ENCODE measurements at places on chromosomes 1 and 21.

- no peak for DNase-seq
- H3K27me3 ChIP-seq = no peaks in the 10 kb centered on the region
- H3K4me1 ChIP-seq = peaks cover 21% of the 10 kb centered on the region
- H3K4me3 ChIP-seq = no peak overlapping the region
- H3K36me3 ChIP-seq = peaks cover 2% of the 10 kb centered on the region
Measured at GRCh38 chr1:161772397-161772796, 6.3 kb downstream of the ATF6 start.

DNA sequence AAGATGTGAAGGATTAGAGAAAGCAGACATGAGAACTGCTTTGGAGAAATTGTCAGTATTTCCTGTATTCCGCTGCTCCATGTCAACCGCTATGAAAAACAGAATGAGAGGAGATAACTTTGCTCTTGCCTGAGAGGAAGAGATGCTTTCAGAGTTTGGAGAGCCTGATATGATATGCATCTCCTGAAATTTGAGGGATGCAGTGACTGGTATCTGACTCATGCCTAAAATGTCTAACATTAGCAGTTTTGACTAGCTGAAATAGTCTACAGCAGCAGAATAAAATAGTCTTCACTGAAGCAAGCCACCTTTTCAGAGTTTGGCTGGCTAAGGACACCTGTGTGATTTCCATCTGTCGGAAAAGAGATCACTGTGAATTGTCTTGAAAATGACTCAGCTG lies 165.8 kb upstream of the LRRC7 start:
- H3K27me3 ChIP-seq = no peaks in the 10 kb centered on the region
- H3K36me3 ChIP-seq = no peaks in the 10 kb centered on the region
- no peaks in the 10 kb centered on the region for H3K4me1 ChIP-seq
- DNase-seq = no peak

- peaks cover 43% of the 10 kb centered on the region for H3K4me1 ChIP-seq
- peak overlapping the region; percentile 91 for H3K4me3 ChIP-seq
Measured at GRCh38 chr21:46459356-46460112, 843 bp downstream of the DIP2A start.

- no peak overlapping the region for H3K4me3 ChIP-seq
- no peak overlapping the region for H3K27ac ChIP-seq
- peaks cover 2% of the 10 kb centered on the region for H3K36me3 ChIP-seq
Measured at GRCh38 chr1:109733236-109733870, 7.5 kb downstream of the GSTM3 start.

DNA sequence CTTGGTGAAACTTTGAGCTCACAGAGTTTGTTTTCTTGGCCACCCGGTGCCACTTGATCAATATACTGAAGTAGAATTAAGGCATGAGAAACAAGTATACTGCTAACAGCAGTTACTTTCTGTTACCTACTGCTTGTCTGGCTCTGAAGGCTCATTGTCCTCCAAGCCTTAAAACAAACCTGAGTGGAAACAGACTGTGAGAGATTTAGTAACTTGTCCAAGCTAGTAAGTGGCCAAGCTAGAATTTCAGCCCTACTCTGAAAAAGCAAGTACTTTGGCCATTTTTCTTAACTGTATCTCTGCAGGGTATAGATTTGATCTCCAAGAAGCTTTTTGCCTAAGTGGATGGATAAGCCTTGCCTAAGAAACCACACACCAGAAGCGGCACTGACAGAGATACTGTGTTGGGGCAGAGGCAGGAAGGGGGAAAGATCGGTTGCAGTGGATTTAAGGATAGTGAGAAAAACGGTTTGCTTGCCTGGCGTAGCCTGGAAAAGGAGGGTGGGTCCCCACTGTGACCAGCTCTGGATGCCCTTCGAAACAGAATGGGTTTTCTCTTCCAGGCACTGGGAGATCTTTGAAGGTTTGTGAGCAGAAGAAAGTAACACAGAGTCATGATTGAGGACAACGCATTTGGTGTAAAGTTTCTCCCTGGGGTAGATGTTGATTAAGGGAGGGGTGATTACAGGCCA lies 2.1 kb upstream of the MACO1 start:
- peaks cover 9% of the 10 kb centered on the region for H3K27me3 ChIP-seq
- peak overlapping the region; percentile 79 for H3K4me3 ChIP-seq
- no peak for DNase-seq
- H3K27ac ChIP-seq = peak overlapping the region; percentile 57
- peaks cover 26% of the 10 kb centered on the region for H3K4me1 ChIP-seq

DNA sequence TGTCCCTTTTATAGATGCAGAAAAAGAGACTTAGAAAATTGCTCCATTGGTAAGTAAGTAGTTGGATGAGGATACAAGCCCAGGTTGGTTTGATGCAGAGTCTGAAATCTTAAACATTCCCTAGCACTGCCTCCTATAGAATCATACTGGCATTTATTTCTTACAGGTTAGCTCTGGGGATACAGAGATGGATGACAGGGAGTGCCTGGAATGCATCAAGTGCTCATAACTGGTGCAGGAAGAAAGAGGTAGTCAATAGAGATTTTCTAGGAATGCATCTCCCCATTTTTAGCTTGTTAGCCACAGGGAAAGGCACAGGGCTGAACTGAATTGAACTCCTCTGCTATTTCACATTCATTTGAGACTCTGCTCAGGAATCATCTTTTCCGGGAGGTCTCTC lies 269.0 kb upstream of the USP24 start:
- no peak for DNase-seq
- no peak overlapping the region for H3K27ac ChIP-seq
- H3K36me3 ChIP-seq = no peaks in the 10 kb centered on the region
- peaks cover 7% of the 10 kb centered on the region for H3K27me3 ChIP-seq
- no peaks in the 10 kb centered on the region for H3K4me1 ChIP-seq

DNA sequence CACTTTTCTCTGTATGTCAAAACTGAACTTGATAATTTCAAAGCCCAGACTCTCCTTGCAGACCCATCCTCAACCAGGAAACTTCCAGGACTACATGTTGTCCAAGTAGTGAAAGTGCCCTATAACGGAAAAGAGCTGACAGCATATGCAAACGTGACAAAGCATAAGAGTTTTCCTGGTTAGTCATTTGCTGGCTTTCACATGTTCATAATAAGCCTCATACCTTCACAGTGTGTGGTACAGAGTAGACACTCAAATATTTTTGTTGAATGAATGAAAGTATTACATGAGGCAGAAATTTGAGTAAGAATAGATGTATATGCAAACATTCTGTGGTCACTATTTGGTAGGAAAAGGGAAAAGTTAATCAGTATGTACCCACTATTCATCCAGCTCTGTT lies 473.3 kb downstream of the MRPL39 start:
- no peak for DNase-seq
- no peak overlapping the region for H3K4me3 ChIP-seq
- H3K4me1 ChIP-seq = no peaks in the 10 kb centered on the region
- no peaks in the 10 kb centered on the region for H3K27me3 ChIP-seq

- DNase-seq = no peak
- no peak overlapping the region for H3K4me3 ChIP-seq
- H3K36me3 ChIP-seq = peaks cover 11% of the 10 kb centered on the region
- H3K4me1 ChIP-seq = peaks cover 25% of the 10 kb centered on the region
- H3K27ac ChIP-seq = no peak overlapping the region
Measured at GRCh38 chr1:160811147-160811546, 15.2 kb downstream of the LY9 start.

- no peak overlapping the region for H3K27ac ChIP-seq
- H3K36me3 ChIP-seq = no peaks in the 10 kb centered on the region
- H3K27me3 ChIP-seq = peaks cover 2% of the 10 kb centered on the region
- DNase-seq = no peak
- no peaks in the 10 kb centered on the region for H3K4me1 ChIP-seq
- H3K4me3 ChIP-seq = no peak overlapping the region
Measured at GRCh38 chr1:29579821-29580425, 343.6 kb downstream of the PTPRU start.

- no peaks in the 10 kb centered on the region for H3K36me3 ChIP-seq
- peaks cover 2% of the 10 kb centered on the region for H3K27me3 ChIP-seq
- no peaks in the 10 kb centered on the region for H3K4me1 ChIP-seq
- DNase-seq = no peak
- no peak overlapping the region for H3K4me3 ChIP-seq
Measured at GRCh38 chr21:35850029-35850428, 210.3 kb downstream of the SETD4 start.

DNA sequence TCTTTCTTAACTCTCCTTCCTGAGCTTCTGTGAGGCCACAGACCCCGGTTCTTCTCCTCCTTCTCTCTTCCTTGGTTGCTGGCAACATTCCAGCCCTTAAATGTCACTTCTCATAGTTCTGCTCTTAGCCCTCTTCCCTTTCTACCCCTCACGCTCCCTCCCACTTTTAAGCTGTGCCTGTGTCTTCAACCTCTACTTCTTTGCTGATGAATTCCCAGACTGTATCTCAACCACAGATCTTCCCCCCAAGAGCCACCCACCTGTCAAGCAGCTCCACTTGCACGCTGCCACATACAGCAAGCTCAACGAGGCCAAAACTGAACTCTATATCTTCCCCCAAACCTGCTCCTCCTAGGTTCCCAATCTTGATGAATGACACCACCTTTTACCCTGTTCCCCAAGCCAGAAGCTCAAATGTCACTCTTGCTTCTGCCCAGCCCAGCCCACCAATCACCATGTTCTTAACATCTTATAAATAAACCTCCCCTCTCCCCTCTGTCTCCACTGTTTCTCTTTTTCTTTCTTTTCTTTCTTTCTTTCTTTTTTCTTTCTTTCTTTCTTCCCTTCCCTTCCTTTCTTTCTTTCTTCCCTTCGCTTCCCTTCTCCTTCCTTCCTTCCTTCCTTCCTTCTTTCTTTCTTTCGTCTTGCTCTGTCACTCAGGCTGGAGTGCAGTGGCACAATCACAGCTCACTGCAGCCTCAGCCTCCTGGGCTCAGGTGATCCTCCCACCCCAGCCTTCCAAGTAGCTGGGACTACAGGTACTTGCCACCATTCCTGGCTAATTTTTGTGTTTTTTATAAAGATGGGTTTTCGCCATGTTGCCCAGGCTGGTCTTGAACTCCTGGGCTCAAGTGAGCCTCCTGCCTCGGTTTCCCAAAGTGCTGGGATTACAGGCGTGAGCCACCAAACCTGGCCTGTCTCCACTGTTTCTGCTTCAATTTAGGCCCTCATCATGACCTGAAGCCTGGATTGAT lies 19.8 kb upstream of the PTP4A2 start:
- H3K36me3 ChIP-seq = peaks cover 8% of the 10 kb centered on the region
- H3K4me1 ChIP-seq = peaks cover 79% of the 10 kb centered on the region
- DNase-seq = no peak

DNA sequence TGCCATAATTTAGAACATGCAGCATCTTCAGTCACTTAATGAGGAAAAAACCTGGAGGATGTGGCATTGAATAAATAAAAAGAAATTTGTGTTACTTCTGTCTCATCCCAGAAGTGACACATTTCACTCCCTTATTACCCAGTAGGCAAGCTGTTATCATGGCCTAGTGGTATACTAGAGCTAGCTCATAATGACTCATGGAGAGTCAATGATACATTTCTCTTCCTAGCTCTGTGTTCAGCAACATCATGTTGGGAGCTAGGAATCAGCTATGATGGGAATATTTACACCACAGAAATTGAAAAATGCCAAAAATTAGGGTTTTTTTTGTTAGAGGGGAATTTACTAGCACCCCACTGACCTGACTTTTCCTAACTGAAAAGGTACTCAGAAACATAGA lies 182.7 kb downstream of the HMCN1 start:
- no peaks in the 10 kb centered on the region for H3K4me1 ChIP-seq
- H3K4me3 ChIP-seq = no peak overlapping the region
- peaks cover 2% of the 10 kb centered on the region for H3K27me3 ChIP-seq
- no peak overlapping the region for H3K27ac ChIP-seq
- H3K36me3 ChIP-seq = no peaks in the 10 kb centered on the region

DNA sequence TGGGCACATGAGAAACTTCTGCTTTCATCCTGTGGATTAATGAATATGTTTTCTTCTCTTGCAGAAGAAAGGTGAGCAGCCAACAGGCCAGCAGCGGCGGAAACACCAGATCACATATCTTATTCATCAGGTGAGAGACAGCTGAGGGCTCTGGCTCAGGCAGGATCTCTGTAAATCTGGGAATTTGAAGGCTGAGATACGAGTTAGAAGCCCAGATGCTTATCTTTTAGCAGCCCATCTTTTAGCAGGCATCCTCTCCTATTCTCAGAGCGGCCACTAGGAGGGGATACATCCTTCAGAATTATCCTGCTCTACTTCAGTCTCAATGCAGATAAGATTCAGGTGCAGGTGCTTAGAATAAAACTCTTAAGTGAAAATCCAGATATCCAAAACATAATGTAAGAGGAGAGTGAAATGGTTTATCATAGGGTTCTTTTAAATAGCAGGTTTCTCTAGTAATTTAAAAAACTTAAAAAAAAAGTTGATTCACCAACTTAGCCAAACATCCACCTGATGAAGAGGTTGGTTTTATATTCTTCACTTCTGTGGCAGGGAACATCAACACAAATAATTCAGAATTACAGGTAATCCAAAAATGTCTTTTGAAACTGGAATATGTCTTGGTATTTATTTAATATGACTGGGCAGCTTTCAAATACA lies 19.3 kb downstream of the SH2D2A start:
- H3K4me1 ChIP-seq = peaks cover 27% of the 10 kb centered on the region
- peak; percentile 43 for DNase-seq
- no peak overlapping the region for H3K27ac ChIP-seq
- H3K36me3 ChIP-seq = peaks cover 45% of the 10 kb centered on the region

DNA sequence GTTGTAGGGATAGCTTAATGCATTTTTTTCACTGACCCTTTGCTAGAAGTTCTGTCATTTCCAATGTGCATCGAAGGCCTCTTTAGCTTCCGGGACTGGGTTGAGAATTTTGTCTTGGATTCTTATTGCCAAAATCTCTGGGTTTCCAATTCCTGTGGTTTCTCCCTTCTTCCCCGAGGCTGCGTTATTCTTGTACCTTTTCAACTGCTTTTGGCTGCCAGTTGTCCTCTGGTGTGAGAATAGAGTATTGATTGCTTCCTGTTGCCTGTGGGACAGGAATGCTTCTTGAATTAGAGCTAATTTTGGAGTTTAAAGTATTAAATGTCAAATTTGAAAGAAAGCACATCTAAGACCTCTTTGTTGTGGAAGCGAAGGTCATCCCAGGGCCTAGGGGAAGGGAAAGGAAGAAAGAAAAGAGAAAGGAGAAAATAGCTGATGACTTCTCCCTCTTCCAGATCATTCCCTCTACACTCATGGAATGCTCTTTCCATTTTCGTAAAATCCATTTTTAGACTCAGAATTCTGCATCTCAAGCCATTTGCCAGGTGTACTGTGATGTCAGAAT lies 21.1 kb downstream of the HUNK start:
- H3K27me3 ChIP-seq = peaks cover 5% of the 10 kb centered on the region
- DNase-seq = no peak
- no peak overlapping the region for H3K27ac ChIP-seq
- H3K36me3 ChIP-seq = no peaks in the 10 kb centered on the region
- no peaks in the 10 kb centered on the region for H3K4me1 ChIP-seq
- H3K4me3 ChIP-seq = no peak overlapping the region

DNA sequence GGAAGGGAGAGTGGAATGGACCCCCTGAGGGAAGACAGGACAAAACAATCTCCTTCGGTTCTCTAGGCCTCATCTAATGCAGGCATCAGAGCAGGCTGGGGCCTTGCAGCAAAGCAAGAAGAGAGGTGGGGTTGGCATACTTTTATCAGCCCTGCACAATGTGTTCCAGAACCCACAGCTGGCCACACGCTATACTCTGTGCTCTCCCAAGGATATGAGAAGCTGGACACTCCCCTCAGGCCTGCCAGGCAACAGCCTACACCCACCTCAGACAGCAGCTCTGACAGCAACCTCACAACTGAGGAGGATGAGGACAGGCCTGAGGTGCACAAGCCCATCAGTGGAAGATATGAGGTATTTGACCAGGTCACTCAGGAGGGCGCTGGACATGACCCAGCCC lies 27.3 kb downstream of the LY9 start:
- H3K4me3 ChIP-seq = no peak overlapping the region
- no peak overlapping the region for H3K27ac ChIP-seq

GRCh38 chr1:77228836-77229235 lies 9.6 kb upstream of the PIGK start:
- no peak for DNase-seq
- H3K36me3 ChIP-seq = no peaks in the 10 kb centered on the region
- no peaks in the 10 kb centered on the region for H3K27me3 ChIP-seq
- H3K27ac ChIP-seq = no peak overlapping the region
- no peaks in the 10 kb centered on the region for H3K4me1 ChIP-seq
- H3K4me3 ChIP-seq = no peak overlapping the region

Measured in activated T-helper 1 cell treated with anti-CD3 and anti-CD28 coated beads, Interleukin-12 subunit alpha, Interleukin-12 subunit beta, Interleukin-2, Interleukin-4 antibody, amounts not matched to agents 30 ng/mL and 10 ng/mL and 1 ng/mL, durations not matched to agents 14 hours and 24 hours and 36 hours (primary cell).